ENCODE measurements at places on chromosomes 5 and 9. TPM values are rescaled to one million over a fixed set of nuclear protein-coding genes. Genes with fewer than 3 reads are reported as not detected.

PKN3 gene
- 2.4 TPM for total RNA-seq

DNA sequence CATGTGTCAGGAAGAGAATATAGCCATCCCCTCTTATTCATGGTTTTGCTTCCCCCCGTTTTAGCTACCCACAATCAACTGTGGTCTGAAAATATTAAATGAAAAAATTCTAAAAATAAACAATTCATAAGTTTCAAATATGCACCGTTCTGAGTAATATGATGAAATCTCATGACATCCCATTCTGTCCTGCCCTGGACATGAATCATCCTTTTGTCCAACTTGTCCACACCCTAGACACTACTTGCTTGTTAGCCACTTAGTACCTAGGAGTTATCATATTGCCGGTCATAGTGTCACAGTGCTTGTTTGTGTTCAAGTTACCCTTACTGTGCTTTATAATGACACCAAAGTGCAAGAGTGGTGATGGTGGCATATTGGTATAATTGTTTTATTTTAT lies 113.5 kb downstream of the CAAP1 start:
- DNase-seq = no peak

IFNK gene
- total RNA-seq = not detected

BRD9 gene
- total RNA-seq = 27.8 TPM

- no peak for DNase-seq
Observed at GRCh38 chr9:133137451-133138231, 16.6 kb upstream of the RALGDS start.

SPARC gene
- total RNA-seq = 5,536 TPM

DNA sequence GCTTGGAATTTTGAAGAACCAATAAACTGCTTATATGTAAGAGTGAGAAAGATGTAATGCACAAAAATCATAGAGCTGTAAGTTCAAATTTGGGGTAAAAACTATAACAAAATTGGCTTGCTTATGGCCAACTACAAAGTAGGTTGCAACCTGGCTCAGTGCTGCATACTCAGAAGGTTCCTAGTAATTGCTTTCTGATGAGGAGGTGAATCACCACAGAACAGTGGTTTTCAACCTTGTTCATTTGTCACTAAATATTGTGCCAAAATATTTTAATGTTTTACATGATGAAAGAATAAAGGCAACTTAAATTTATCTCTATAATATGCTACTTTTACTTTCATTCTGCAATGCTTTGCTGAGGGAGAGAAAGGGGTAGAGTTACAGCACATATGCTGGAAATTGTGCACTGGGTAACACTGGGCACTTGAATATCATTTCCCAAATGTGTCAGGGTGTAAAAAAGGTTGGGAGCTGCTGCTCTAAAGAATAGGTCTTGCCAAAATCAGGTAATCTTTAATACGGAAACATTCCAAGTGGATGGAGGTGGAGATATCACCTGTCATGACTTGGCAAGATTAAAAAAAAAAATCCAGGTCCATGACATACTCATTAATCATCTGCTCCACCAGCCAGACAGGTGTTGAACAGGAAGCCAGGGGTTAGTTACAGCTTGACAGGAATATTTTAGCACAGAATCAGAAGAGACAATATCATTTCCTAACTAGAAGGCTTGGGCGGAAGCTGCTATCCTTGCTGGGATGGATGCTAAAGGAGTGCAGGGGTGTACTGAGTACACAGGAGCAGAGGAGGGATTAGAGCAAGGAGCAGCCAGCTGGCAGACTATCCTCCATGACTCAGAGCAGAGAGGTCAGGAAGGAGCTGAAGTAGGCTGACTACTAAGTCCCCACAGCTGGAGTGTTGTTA lies 34.6 kb upstream of the CCL21 start:
- DNase-seq = no peak

DNA sequence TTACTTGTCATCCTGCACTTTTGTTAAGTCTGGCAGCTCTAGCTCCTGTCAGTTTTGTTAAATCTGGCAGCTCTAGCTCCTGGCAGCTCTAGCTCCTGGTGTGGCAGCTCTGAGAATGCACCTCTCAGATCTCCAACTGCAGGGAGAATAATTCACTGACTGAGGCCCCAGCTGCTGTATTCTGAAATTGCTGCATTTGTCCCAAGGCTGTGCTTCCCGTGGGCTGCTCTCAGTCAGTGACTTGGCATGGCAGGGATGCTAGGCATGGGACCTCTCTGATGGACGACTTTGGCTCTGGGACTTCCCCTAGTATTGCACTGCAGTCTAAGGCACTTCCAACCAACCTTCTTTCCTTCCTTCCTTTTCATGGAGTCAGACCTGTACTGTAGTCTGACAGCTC lies 475.7 kb downstream of the CCDC171 start:
- no peak for DNase-seq

TGFBI gene
- total RNA-seq = 394 TPM

IL13 gene
- not detected for total RNA-seq

DNA sequence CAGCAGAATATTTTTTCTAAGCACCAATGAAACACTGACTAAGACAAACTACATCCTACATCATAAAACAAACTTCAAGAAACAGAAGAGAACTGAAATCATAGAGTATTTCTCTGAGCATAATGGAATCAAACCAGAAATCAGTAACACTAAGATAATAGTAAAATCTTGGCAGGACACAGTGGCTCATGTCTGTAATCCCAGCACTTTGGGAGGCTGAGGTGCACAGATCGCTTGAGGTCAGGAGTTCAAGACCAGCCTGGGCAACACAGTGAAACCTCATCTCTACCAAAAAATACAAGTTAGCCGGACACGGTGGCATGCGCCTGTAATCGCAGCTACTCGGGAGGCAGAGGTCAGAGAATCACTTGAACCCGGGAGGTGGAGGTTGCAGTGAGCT lies 63.1 kb downstream of the RNF130 start:
- DNase-seq = no peak

DNA sequence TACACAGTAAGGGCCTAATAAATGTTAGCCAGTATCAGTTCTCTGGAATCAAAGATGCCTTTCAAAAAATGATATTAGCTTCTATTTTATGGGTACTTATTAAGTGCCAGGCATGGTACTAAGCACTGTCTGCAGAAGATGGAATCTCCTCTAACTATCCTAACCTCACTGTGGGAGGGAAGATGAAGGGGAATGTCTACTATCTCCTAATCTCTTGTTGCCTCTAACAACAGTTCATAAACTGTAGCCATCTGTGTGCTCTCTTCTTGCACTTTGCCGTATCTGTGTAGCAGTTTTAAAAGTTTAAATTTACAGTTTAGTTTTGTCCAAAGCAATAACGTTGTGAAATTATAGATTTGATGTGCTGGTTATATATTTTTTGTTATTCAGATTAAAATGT lies 99.6 kb upstream of the CCDC112 start:
- no peak for DNase-seq

NEUROG1 gene
- not detected for total RNA-seq

NTRK2 gene
- 56.7 TPM for total RNA-seq

GRCh38 chr5:5252106-5252505 lies 112.0 kb downstream of the ADAMTS16 start:
- no peak for DNase-seq

All from urinary bladder (tissue), 4 donors.